ENCODE measurements at places on chromosomes 1 and 21. TPM values are rescaled to one million over a fixed set of nuclear protein-coding genes. Genes with fewer than 3 reads are reported as not detected.

DNA sequence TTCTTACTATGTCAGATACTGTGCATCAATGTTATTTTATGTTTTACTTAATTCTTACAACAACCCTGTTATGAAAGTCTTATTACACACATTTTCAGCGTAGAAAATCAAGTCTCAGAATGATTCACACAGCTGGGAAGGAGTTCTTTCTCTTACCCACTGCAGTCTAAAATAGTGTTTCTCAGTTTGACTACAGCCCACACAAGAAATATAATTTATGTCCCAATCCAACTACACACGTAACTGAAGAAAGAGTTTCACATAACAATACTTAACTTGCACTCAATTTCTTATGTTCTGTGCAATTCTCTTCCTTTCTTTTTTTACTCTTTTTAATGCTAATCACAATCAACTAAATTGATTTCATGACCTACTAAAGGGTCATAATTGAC, 252.8 kb upstream of the ADGRL2 start:
- H3K27ac ChIP-seq = no peak overlapping the region
- H3K4me3 ChIP-seq = no peak overlapping the region
- H3K27me3 ChIP-seq = no peaks in the 10 kb centered on the region
- no peaks in the 10 kb centered on the region for H3K36me3 ChIP-seq
- peaks cover 6% of the 10 kb centered on the region for H3K4me1 ChIP-seq

GRCh38 chr1:233045588-233045987, 95.2 kb downstream of the NTPCR start:
- peaks cover 34% of the 10 kb centered on the region for H3K36me3 ChIP-seq
- no peak for DNase-seq
- H3K27ac ChIP-seq = no peak overlapping the region
- H3K4me3 ChIP-seq = no peak overlapping the region
- H3K4me1 ChIP-seq = no peaks in the 10 kb centered on the region
- H3K27me3 ChIP-seq = no peaks in the 10 kb centered on the region

DNA sequence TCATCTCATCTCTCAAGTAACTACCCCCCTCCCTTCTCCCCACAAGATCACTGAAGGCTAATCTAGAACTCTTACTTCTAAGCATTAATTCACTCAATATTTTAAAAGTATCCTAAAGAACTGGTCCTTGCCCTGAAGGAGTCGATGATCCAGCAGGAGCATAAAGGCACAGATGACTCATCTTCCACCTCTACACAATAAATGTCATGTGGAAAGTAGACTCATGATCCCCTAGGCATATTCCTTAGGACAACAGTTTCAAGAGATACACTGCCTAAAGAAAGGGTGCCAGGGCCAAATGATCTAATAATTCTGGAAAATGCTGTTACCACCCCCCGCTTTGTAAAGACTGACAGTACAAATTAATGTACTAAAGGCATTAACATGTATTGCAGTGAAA, 85.8 kb upstream of the DIRAS3 start:
- no peak for DNase-seq
- H3K4me3 ChIP-seq = no peak overlapping the region
- no peaks in the 10 kb centered on the region for H3K36me3 ChIP-seq
- peaks cover 4% of the 10 kb centered on the region for H3K27me3 ChIP-seq
- H3K4me1 ChIP-seq = no peaks in the 10 kb centered on the region

GRCh38 chr1:6612641-6613360, 730 bp upstream of the PHF13 start:
- H3K27me3 ChIP-seq = no peaks in the 10 kb centered on the region
- H3K4me1 ChIP-seq = peaks cover 20% of the 10 kb centered on the region
- no peak for DNase-seq
- peaks cover 5% of the 10 kb centered on the region for H3K36me3 ChIP-seq

DNA sequence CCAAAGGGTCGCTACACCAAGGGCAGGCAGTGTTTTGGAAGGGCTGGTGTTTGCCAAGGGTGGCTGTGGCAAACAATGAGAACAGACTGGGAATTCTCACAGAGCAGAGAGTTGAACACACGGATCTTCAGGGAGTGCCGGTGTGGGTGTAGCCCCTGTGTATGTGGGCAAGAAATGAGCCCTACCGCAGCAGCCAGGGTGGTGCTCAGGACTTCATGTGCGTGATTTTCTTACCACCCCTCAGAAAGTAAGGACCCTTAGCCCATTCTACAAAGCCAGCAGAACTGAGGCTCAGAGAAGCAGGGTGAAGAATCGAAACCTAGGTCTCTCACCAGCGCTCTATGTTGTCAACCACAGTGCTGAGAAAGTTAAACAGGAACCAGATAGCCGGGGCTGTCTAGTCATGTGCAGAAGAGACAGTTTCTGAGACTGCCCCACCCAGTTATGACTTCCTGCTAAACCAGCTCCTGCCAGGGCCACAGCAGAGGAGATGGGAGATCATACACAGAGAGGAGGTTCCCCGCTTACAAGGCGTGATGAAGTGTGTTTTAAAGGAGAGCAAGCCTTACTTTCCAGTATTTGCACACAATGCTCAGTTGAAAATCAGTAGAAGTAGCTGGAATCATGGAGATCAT, 21.9 kb upstream of the MORC3 start:
- peak overlapping the region; percentile 90 for H3K27ac ChIP-seq
- H3K4me3 ChIP-seq = peak overlapping the region; percentile 57
- H3K27me3 ChIP-seq = no peaks in the 10 kb centered on the region
- peaks cover 47% of the 10 kb centered on the region for H3K4me1 ChIP-seq

CHIA gene
- total RNA-seq = not detected

CLCA4 gene
- total RNA-seq = not detected

UBE2U gene
- total RNA-seq = not detected

GPR157 gene
- 3.6 TPM for total RNA-seq

Data from activated CD4-positive, alpha-beta T cell treated with anti-CD3 and anti-CD28 coated beads for 36 hours (primary cell).